ENCODE measurements at places on chromosomes 16 and 17.

DNA sequence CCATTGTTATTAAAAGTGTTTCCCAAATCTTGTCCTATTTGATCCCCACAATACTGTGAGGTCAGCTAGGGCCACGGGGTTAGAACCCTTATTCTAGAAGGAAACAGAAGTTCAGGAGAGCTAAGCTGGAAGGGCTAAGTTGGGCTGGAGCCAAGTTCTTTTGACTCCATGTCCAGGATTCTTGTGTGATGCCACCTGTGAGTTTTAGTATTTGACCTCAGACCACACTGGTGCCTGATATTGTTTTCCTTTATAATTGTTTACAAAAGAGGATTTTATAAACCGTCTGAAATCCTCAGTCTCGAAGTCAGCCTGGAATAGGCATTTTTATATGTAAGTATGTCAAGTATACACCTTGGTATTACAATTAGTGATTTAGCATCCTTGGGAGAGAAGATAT lies 332.7 kb downstream of the CBLN1 start:
- no peaks in the 10 kb centered on the region for H3K27me3 ChIP-seq
- no peak for DNase-seq
- H3K27ac ChIP-seq = no peak overlapping the region
- no peaks in the 10 kb centered on the region for H3K36me3 ChIP-seq

DNA sequence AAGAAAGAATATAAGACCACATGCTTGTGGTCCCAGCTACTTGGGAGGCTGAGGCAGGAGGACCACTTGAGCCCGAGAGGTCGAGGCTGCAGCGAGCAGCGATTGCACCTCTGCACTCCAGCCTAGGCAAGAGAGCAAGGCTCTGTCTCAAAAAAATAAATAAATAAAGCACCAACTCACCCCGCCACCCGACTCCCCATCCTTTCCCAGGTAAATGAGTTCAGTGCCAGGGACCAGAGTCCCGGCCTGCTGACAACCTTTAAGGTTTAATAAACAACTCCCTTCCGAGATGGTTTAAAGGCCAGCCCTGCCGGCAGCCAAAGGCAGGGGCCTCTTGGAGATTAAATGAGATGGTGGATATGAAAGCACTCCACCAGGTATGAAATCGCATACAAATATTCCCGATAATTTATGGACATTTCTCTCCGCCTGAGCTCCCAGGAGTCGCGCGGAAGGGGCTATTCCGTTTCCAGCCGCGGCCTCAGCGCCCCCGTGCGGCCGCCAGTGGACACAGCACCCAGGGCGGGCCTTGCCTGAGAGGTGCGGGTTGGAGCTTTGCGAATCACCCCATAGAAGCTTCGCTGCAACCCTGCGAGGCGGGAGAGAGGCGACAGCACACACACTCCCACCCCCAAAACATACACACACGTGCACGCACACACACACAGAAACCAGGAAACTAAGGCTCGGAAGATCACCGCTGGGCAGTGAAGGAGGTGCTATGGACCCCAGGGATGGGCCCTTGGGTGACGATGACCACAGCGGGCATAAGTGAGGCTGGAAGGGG lies 4.0 kb upstream of the RPL38 start:
- H3K4me3 ChIP-seq = no peak overlapping the region
- H3K4me1 ChIP-seq = peaks cover under 1% of the 10 kb centered on the region
- no peak overlapping the region for H3K27ac ChIP-seq
- no peaks in the 10 kb centered on the region for H3K36me3 ChIP-seq
- peak; percentile 78 for DNase-seq

DNA sequence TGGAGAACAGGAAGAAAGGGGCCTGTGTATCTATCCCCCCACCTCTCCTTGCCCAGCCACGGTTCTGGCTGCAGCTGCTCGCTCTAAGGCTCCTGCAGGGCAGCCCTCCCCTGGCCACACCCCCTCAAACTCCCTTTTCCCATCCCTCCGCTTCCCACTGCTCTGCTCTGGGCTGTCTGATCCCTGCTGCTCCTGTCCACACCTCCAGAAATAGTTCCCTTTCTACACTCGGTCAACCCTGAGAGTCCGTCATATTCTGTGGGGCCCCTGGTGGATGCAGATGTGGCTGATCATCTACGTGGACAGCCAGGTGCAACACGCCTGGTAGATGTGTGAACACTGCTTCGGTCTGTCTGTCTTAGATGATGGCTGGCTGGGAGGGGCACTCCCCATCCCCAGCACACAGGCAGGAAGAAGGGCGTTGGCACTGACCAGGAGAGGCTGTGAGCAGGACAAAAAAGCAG lies 19.3 kb upstream of the KRT19 start:
- no peak overlapping the region for H3K4me3 ChIP-seq
- no peak overlapping the region for H3K27ac ChIP-seq
- H3K4me1 ChIP-seq = peaks cover 16% of the 10 kb centered on the region
- peak; percentile 38 for DNase-seq
- no peaks in the 10 kb centered on the region for H3K36me3 ChIP-seq

DNA sequence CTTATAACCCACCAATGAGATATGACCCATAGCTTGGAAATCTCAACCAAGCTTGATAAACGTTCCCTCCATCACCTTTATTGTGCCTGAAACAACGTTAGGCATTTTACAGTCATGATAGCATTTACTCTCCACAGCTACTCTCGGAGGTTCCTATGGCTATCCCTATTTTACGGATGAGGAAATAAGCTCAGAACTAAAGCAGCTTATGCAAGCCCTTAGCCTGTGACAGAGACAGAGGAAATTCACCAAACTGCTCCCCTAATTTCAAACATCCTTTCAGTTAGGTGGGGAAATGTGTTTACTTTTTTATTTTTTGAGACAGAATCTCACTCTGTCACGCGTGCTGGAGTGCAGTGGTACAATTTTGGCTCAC lies 18.7 kb downstream of the DCUN1D3 start:
- H3K27ac ChIP-seq = no peak overlapping the region
- no peak for DNase-seq
- H3K4me1 ChIP-seq = peaks cover 11% of the 10 kb centered on the region
- H3K4me3 ChIP-seq = no peak overlapping the region
- no peaks in the 10 kb centered on the region for H3K36me3 ChIP-seq
- H3K27me3 ChIP-seq = no peaks in the 10 kb centered on the region

DNA sequence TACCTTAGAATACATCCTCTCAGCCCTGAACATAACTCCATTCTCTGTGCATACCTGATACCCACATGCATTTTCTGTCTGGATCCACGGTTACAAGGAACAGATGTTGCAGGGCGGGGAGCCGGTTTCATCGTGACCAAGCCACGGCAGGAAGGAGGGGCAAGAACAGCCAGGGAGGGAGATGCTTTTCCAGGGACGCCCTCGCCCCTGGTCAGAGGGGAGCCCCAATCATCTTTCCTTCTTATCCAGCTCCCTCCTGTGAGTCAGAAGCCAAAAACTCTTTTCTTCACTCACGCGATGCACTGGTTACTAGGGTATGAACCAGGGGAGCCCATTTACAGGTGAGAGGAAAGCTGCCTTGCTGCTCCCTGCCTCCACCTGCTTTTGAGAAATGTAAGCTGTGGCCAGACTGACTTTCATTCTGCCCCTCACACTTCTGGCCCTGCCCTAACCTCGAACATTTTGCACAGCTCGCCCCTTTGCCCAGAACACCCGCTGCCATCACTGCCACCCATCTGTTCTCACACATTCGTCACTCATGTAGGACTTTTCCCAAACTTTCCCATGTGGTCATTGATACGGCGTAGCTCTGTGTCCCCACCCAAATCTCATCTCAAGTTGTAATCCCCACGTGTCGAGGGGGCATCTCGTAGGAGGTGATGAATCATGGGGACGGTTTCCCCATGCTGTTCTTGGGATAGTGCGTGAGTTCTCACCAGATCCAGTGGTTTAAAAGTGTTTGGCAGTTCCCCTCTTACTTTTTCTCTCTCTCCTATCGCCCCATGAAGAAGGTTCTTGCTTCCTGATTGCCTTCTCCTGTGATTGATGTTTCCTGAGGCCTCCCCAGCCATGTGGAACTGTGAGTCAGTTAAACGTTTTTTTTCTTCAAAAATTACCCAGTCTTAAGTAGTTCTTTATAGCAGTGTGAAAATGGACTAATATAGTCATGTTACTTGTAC lies 20.5 kb downstream of the FOXL1 start:
- no peak for DNase-seq
- H3K36me3 ChIP-seq = no peaks in the 10 kb centered on the region
- no peak overlapping the region for H3K4me3 ChIP-seq
- peaks cover 3% of the 10 kb centered on the region for H3K4me1 ChIP-seq
- peaks cover under 1% of the 10 kb centered on the region for H3K27me3 ChIP-seq
- H3K27ac ChIP-seq = no peak overlapping the region

- no peaks in the 10 kb centered on the region for H3K27me3 ChIP-seq
- H3K27ac ChIP-seq = no peak overlapping the region
- DNase-seq = no peak
- no peaks in the 10 kb centered on the region for H3K36me3 ChIP-seq
- H3K4me3 ChIP-seq = no peak overlapping the region
These were observed 35.7 kb downstream of the GNAO1 start for GRCh38 chr16:56226845-56227525.

GRCh38 chr17:51813140-51813783 lies 345.3 kb downstream of the CA10 start:
- H3K27ac ChIP-seq = no peak overlapping the region
- no peak overlapping the region for H3K4me3 ChIP-seq
- no peaks in the 10 kb centered on the region for H3K36me3 ChIP-seq
- no peaks in the 10 kb centered on the region for H3K27me3 ChIP-seq
- H3K4me1 ChIP-seq = no peaks in the 10 kb centered on the region

GRCh38 chr16:58047557-58048348 lies 22.2 kb downstream of the MMP15 start:
- DNase-seq = no peak
- no peak overlapping the region for H3K4me3 ChIP-seq
- H3K27me3 ChIP-seq = no peaks in the 10 kb centered on the region
- no peak overlapping the region for H3K27ac ChIP-seq
- peaks cover 12% of the 10 kb centered on the region for H3K4me1 ChIP-seq

DNA sequence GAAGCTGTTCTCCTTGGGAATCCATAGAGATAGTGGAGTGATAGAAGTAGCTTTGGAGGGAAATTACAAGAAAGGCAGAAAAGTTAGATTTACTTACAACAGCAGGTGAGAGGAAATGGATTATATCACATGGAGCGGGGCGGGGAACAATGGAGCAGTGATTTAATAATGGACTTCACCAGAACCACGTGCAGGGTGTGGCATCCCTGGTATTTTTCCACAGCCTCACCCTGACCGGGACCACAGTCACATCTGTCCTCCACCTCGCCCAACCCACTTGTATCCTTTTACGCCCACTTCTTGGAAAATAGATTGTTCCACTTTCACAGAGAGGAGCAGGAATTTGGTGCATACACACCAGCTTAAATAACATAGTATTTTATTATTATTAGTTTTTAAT lies 15.9 kb upstream of the CYB5B start:
- H3K4me1 ChIP-seq = no peaks in the 10 kb centered on the region
- H3K27ac ChIP-seq = no peak overlapping the region
- no peak overlapping the region for H3K4me3 ChIP-seq
- H3K36me3 ChIP-seq = no peaks in the 10 kb centered on the region

GRCh38 chr17:39062846-39063680 lies 88.4 kb downstream of the PLXDC1 start:
- H3K27ac ChIP-seq = no peak overlapping the region
- DNase-seq = no peak
- H3K27me3 ChIP-seq = no peaks in the 10 kb centered on the region
- no peaks in the 10 kb centered on the region for H3K36me3 ChIP-seq
- no peak overlapping the region for H3K4me3 ChIP-seq

DNA sequence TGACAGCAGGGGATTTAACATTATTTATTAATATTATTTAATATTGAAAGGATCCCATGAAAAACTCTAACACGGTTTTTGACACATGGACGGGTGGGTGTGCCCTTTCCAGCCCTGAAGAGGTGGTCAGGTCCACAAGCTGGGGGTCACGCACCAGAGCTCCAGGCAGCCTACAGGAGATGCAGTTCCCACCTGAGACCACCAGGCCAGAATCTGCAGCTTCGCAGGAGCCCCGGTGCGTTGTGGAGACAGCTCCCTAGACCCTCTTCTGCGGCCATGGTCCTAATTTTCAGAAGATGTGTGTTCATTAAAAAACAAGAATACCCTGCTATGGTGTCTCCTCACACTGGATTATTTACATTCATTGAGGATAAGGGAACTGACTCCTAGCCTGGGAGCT lies 331.1 kb downstream of the C16orf95 start:
- H3K4me3 ChIP-seq = no peak overlapping the region
- H3K27ac ChIP-seq = no peak overlapping the region
- no peaks in the 10 kb centered on the region for H3K36me3 ChIP-seq
- no peak for DNase-seq

GRCh38 chr17:13256545-13256944 lies 238.7 kb upstream of the ELAC2 start:
- no peak for DNase-seq
- H3K36me3 ChIP-seq = no peaks in the 10 kb centered on the region
- no peak overlapping the region for H3K4me3 ChIP-seq
- no peaks in the 10 kb centered on the region for H3K27me3 ChIP-seq

DNA sequence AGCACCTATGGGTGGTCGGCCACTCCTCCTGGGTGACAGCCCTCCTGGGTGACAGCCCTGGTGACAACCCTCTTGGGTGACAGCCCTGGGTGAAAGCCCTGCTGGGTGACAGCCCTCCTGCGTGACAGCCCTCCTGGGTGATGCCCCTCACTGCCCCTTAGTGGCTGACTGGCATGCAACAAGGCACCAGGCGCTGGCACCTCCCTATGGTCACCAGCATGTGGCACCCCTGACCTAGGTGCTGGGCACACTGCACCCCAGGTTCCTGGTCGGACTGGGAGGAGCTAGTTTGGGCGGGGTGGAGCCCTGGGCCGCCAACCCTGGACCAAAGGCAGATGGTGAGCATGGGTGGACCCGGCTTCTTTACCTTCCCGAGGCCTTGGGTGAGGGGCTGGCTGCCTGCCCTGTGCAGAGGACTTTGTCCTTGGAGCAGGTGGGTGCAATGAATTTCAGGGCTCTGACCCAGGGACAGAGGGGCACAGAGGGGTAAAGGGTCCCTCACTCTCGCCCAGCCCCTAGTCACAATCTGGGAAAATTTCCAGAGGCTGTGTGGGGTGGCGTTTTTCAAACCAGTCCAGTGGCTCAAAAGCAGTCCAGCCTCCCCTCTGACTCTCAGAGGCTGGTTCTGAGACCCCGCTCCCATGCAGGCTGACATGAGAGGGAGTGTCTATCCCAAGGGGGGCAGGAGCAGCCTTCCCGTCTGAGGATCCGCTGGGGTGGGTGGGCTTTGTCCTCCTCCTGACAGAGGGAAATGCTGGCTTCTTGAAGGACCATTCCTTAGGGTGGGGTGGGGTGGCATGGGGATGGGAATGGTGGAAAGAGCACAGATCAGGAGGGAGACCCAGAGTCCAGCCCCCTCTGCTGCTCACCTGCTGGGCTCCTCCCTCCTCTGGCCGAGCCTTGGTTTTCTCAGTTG lies 25.9 kb upstream of the TNFRSF13B start:
- no peaks in the 10 kb centered on the region for H3K27me3 ChIP-seq
- H3K36me3 ChIP-seq = no peaks in the 10 kb centered on the region
- no peak overlapping the region for H3K4me3 ChIP-seq
- no peak overlapping the region for H3K27ac ChIP-seq
- DNase-seq = no peak
- H3K4me1 ChIP-seq = no peaks in the 10 kb centered on the region

GRCh38 chr16:86519649-86520316 lies 9.5 kb downstream of the FOXF1 start:
- peaks cover 73% of the 10 kb centered on the region for H3K27me3 ChIP-seq
- H3K27ac ChIP-seq = no peak overlapping the region
- H3K4me3 ChIP-seq = no peak overlapping the region
- H3K36me3 ChIP-seq = no peaks in the 10 kb centered on the region
